Upper lobe of right lung (tissue), 1 donor: ENCODE measurements at places on chromosomes 7 and 10.

- no peak for DNase-seq
Measured at GRCh38 chr10:122849090-122849489, 3.4 kb upstream of the CUZD1 start.

DNA sequence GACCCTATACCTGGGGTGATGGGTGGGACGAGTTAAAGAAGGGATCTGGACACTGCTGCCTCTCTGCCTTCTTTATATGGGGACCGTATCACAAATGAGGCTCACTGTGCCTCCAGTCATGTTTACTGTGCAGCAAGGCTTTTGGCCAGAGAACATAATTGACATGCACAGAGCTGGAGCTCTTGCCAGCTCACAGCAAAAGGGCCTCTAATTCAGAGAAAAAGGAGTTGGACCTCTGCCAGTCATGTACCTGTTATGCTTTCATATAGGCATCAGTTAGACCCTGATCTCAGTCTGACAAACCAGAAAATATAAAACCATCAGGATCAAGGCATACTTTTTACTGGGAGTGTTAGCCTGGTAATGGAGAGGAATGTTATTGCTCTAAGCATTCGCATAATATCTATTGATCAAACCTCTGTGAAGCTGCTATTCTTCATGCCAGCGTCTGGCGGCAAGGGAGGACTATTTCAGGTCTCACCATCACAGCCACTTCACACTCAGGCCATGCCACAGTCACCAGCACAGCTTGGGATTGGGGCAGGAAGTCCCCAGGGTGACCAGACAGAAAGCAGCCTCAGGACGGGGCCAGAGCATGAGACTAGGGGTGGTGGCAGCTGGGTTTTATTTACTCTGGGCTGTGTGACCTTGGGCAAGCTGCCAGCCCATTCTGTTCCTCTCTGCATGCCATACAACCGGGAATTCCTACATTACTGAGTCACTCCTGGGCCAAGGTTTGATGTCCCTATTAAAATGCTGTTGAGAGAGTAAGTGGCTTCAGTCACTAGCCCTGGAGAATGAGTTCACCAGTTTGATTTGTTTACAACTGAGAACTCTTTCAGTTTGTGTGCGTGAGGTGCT, 90.1 kb downstream of the NPSR1 start:
- peak; percentile 90 for DNase-seq

- no peak for DNase-seq
Measured at GRCh38 chr7:88760136-88760515, 626 bp downstream of the ZNF804B start.

DNA sequence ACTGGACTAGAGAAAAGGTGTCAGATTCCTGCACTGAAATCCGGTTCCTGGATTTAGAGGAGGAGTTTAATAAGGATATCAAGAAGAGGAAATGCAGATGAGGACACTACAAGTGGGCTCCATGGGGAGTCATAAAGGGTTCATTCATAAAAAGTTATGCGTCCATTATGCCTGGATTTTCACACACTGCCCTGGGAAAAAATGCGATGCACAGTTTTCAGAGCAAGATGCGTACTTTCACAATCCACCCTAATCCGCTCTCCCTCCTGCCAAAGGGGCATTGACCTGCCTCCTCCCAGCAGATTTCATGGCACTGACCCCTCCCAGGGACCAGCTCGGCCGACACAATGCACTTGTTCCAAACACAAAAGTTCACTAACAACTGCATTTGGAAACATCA, 42.2 kb upstream of the OPALIN start:
- DNase-seq, result no peak

- no peak for DNase-seq
Measured at GRCh38 chr10:59967079-59967478, 60.7 kb upstream of the CCDC6 start.

DNA sequence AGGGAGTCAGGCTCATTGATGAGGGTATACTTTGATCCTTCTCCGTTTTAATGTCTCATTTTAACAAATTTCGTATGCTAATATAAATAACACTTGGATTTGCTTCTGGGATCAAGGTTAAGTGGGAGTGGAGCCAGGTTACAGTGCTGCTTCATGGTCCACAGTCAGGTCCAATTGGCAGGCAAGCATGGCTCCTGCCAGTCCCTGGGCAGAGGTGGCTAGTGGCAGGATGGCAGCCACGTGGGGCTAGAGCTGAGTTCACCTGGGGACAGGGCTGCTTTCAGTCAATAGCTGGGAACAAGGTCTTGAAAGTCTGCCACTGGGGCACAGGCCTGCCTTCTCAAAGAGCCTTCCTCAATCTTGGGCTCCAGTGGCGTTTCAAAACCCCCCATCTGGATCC, 16.0 kb upstream of the VWA2 start:
- no peak for DNase-seq

DNA sequence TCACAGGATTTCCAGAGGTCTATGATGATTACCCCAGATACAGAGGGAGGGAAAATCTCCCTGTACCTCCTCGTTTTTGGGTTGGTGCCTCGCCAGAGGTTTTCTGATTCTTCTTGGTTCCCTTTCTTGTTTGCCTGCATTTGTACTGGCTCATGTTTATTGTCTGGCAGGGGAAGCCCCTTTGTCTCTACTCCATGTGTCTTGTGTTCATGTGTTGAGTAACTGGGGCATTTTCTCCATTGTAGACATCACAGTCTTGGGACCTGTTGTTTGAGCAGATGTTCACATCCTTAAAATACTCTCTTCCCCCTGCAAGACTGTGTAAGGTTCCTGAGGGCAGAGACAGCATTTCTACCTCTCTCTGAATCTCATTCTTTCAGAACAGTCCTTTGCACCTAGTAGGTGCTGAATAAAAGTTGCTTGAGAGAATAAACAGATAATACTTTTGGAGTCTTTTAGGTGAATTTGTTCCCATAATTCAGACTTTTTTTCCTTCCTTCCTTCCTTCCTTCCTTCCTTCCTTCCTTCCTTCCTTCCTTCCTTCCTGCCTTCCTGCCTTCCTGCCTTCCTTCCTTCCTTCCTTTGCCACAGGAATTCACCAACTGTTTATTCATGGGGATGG, 25.1 kb downstream of the CDK14 start:
- DNase-seq, result no peak

DNA sequence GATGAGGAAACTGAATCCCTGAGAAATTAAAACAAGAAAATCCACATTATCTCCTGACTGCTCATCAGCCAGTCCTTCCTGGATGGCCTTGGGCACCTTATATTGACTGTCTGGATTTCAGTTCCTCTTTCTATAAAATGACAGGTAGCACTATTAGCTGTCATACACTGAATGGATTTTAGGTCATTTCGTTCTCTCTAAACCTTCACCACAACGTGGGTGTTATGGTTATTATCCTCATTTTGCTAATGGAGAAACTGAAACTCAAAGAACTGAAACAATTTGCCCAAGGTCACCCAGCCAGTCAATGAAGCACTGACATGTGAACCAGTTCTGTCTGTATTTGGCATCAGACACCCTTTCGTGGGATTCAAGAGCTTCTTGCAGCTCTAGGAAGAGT, 193.8 kb downstream of the CYP26A1 start:
- DNase-seq, result no peak

DNA sequence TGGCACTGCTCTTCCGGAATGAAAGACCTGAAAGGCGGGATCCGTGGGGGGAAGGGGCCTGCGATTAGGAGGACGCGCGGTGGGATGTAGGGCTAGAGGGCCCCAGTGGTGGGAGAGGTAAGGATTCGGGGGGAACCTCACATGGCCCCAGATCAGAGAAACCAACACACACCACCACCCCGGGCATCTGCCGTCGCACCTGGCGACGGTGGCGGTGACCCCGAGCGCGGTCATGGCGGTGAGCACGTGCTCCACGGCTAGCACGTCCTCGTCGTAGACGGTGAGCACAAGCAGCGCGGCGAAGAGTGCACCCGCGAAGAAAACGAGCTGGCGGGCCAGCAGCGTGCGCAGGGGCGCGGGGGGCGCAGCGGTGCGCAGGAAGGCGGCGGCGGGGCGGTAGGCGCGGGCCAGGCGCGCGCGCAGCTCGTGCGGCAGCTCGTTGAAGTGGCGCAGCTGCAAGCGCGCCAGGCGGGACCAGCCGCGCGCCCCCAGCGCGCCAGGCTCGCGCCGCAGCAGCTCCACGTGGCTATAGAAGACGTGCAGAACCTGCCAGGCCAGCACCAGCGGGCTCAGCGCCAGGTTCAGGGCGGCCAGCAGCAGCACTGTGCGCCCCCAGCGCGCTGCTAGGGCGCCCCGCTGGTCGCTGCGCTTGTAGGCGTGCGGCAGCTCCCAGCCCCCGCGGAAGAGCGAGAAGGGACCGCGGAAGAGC, 5.7 kb downstream of the ATG9B start:
- DNase-seq, result no peak

DNA sequence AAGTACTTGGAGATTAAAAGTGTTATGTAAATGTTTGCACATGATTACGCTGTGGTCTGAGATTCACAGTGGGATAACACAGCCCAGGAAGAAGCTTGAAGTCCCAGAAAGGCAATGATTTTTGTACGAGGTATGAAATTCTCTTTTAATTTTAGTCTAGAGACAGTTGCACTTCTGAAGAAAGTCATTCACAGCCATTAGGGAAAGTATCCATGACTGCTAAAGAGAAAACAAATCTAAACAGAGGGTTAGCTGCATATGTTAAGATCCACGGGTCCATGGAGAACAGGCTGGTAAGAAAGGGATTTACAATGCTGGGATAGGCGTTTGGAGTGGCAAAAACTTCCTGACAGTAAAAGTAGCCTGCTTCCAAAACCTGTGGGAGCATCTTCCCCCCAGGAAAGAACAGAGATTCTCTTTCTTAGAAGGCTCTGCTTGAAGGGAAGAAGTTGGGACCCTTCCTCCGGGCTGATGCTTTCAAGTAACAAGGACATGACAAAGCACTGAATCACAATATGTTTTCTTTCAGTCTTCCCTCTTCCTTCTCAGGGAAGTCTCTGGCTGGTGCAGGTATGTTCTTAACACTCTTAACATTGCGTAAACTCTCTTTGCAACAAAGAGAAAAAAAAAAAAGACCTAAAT, 220.8 kb upstream of the CELF2 start:
- DNase-seq, result no peak

GRCh38 chr10:79378383-79378646, 31.0 kb downstream of the PPIF start:
- no peak for DNase-seq

DNA sequence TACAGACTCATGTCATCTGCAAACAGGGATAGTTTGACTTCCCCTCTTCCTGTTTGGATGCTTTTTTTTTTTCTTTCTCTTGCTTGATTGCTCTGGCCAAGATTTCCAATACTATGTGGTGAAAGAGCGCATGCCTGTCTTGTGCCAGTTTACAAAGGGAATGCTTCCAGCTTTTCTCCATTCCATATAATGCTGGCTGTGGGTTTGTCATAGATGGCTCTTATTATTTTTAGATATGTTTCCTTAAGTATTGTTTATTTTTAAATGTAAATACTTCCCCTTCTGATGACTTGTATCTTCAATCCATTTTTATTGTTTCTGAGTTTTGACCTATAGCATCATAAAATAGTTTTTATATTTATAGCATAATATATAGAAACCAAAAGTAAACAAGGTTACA, 17.9 kb downstream of the FAM237B start:
- no peak for DNase-seq

DNA sequence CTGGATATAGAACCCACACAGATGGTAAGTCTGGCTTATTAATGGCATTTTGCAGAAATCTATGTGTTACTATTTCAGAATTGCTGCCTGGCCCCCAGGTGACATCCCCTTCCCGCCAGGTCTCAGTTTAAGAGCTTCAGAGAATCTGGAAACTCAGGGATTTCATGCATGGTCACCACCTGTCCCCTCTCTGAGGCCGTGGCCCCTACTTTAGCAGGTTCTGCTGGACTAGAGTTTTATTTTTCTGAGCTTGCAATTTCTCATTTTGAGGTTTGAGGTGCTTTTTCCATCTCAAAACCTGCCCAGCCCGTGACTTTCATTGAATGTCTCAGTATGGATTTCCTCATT, 24.7 kb upstream of the GJD4 start:
- DNase-seq, result no peak

DNA sequence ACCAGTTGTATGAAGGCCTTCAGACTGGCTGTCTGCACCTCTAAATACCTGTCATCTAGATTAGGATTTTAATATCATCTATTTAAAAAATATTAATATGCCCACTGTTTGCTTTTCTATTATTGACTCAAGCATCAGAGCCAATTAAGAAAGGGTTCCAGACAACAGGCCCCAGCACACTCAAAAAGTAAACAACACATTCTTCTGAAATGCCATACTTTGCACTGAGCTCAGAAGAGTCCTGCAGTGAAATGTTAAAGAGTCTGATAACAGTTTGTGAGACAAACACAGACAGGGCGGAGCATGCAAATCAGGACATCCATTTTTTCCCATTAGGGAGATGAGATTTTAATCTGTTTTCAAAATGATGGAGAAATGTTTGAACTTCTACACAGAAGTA, 45.9 kb upstream of the KLF6 start:
- DNase-seq, result no peak

DNA sequence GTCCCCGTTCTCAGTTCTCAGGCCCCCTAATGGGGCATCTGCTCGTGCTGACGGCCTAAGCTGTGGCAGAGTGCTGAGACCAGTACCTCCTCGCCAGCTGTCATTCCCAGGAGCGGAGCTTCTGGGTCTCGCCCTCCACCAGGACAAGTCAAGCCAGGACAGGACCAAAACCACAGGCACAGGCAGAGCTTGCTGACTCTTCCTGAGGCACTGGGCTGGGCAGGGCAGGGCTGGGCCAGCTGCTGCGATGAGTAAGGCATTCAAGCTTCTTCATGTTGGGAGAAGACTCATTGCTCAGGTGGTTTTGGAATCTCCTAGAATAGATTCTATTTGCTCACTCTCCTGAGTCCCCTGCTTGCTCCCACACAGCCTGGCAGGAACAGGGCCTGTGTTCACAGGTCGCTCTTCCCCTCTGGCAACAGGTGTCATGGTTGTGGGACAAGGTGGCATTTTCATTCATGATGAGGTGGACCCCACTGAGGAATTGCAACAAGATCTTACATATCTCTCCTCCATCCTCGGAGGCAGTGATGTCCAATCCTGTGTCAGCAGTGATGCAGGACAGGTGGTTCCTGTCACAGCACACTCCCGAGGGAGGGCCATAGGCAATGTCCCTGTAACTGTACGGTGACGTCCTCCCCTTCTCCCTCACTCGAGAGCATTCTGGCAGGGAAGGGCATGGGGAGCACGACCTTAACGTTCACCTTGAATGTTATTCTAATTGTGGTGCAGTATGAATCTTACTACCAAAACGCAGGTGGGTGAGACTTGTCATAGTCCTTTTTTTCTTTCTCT, 17.0 kb upstream of the SH3PXD2A start:
- DNase-seq, result no peak

DNA sequence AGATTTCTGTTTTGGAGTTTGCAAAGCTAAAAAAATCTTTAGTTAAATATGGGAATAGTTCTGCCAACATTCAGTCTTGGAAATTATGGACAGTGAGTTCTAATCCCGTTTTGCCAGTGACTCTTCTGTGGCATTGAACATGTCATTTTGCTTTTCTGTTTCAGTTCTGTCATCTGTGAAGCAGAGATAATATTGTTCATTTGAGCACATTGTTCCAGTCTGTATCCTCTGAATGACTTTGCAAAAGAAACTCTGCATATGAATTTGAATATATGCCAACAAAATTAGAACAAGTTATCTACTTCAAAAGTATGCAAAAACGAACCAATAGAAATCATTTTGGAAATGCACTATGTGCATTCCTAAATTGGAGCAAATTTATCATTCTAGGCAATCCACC, 746.0 kb upstream of the POT1 start:
- no peak for DNase-seq
